ENCODE measurements at places on chromosomes 12 and 14. TPM values are rescaled to one million over a fixed set of nuclear protein-coding genes. Genes with fewer than 3 reads are reported as not detected.

Gene SLC7A8
- total RNA-seq, result 0.82 TPM

Gene AKAP6
- total RNA-seq, result 0.45 TPM

Gene KRT3
- 0.08 TPM for total RNA-seq

Gene RNASE3
- total RNA-seq, result not detected

Gene TAS2R31
- not detected for total RNA-seq

Gene NYNRIN
- 0.26 TPM for total RNA-seq

Gene TAS2R42
- not detected for total RNA-seq

Gene ASB2
- total RNA-seq, result 0.67 TPM

Gene ADAM21
- 0.05 TPM for total RNA-seq

Gene PARPBP
- total RNA-seq, result 16.8 TPM

Gene OVCH1
- total RNA-seq, result not detected

Gene TEX52
- not detected for total RNA-seq

Gene OR11H12
- not detected for total RNA-seq

Gene IL31
- not detected for total RNA-seq

Gene CAPZA3
- not detected for total RNA-seq

Gene DNAI7
- 0.18 TPM for total RNA-seq

Gene NID2
- 13.8 TPM for total RNA-seq

Gene GAS2L3
- total RNA-seq, result 7.4 TPM

Gene SPX
- total RNA-seq, result 3.6 TPM

Gene LGMN
- 61.4 TPM for total RNA-seq

Gene PLD4
- 0.10 TPM for total RNA-seq

Gene JPH4
- 0.07 TPM for total RNA-seq

Gene RBM19
- total RNA-seq, result 18.6 TPM

Gene SMIM41
- total RNA-seq, result not detected

Gene KRT8
- 4,500 TPM for total RNA-seq

Gene NFATC4
- total RNA-seq, result 0.31 TPM

Gene IL22
- not detected for total RNA-seq

Gene FLVCR2
- total RNA-seq, result 5.4 TPM

Gene CCER1
- total RNA-seq, result not detected

Gene GLI1
- total RNA-seq, result 8.1 TPM

Gene TPPP2
- total RNA-seq, result not detected

Gene PNMA1
- 52.1 TPM for total RNA-seq

Gene CDKN1B
- total RNA-seq, result 12.8 TPM

Gene RNF212B
- total RNA-seq, result not detected

Gene BMP4
- total RNA-seq, result 1.6 TPM

Gene RPS6KL1
- total RNA-seq, result 0.80 TPM

Gene FRS2
- total RNA-seq, result 11.5 TPM

Gene ENDOU
- total RNA-seq, result not detected

Gene SLC4A8
- total RNA-seq, result 0.74 TPM

Gene TMEM116
- 6.6 TPM for total RNA-seq

Gene RNU4-1
- not detected for total RNA-seq

Data from A549 treated with GW870086 at 1 μM for 4 hours (cell line).